ENCODE measurements at places on chromosomes 3 and 15.

GRCh38 chr15:86411916-86412315, 332.2 kb downstream of the AGBL1 start:
- no peak for DNase-seq

GRCh38 chr3:128727996-128728395, 2.0 kb downstream of the RAB7A start:
- DNase-seq = peak; percentile 30

GRCh38 chr3:121985846-121986245, 36.2 kb downstream of the ILDR1 start:
- DNase-seq = no peak

- DNase-seq = no peak
Observed at GRCh38 chr3:61257148-61257547, 5.9 kb upstream of the FHIT start.

DNA sequence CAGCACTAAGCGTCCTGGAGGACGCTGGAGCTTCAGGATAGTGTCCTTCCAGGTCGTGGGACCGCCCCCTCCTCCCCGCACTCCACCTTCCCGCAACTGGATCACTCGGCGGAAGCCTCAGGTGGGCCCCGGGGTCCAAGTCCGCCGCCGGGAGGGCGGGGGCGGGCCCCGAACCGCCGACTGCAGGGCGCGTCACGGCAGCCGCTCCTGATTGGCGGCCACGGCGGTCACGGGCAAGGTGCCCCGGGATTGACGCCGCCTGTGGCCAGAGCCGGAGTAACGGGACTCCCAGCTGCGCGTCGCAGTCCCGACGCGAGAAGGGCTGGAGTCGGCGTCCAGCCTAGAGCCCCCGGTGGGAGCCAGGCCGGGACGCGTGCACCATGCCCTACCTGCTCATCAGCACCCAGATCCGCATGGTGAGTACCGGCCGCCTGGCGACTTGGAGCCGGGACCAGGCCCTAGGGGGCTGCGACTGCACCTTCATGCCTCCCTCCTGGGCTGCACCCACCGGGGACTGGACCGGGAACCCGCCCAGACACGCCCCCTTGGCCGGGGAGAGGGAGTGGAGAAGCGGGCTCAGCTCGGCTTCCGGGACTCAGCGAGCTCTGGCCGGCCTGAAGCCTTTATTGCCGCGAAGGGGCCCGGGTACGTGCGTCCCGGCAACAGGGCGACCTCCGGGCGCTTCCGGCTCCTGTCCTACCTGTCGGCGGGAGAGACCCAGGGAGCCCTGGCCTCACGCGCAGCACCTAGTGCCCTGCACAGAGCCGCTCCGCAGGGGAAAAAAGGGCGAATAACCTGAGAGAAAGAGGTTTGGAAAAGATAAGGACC, at the start of gene GCHFR:
Gene GCHFR, plus strand, starts transcription at position 268 of the 828 bp plus-strand sequence. Its CDS starts 113 bp downstream, at position 381.
- peak; percentile 54 for DNase-seq

DNA sequence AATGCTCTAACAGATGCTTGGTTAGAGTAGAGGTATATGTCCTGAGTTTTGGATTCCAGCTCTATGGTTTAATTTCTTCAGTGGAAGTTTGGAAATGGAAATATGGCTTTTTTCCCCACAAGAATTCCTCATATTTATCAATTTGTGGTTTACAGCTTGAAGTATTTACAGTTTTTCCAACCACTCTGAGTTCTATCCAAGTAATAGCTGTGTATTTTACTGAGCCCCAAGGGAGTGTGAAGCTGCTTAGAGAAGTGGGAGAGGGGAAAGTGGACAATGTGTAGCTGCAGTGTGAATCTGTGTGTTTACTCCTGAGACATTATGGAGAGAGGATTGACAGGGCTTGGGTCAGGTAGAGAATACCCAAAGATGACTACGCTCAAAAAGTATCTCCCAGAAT, 54.5 kb downstream of the NEK11 start:
- peak; percentile 12 for DNase-seq

DNA sequence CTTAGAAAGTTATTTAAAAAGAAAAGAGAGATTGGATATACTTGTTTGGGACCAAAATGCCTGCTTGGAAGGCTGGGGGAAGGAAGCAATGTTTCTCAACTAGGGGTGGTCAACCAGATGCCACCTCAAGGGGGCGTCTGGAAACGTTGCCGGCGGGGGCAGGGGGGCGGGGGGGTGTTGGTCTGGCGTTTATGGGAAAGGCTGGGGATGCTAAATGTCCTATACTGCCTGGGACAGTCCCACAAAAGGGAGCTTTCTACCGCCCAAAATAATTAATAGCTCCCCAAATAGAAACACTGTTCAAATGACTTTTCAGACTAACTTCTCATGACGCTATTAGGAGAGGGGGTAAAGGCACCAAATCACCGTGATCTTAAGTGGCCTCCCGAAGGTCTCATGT, 2.2 kb downstream of the POLG start:
- peak; percentile 28 for DNase-seq

- peak; percentile 74 for DNase-seq
Observed at GRCh38 chr3:89113893-89114840, 6.7 kb downstream of the EPHA3 start.

GRCh38 chr15:89851673-89852341, 37.2 kb upstream of the ANPEP start:
- DNase-seq = peak; percentile 43

- peak; percentile 62 for DNase-seq
Observed at GRCh38 chr15:28086175-28086703, 12.9 kb downstream of the OCA2 start.

DNA sequence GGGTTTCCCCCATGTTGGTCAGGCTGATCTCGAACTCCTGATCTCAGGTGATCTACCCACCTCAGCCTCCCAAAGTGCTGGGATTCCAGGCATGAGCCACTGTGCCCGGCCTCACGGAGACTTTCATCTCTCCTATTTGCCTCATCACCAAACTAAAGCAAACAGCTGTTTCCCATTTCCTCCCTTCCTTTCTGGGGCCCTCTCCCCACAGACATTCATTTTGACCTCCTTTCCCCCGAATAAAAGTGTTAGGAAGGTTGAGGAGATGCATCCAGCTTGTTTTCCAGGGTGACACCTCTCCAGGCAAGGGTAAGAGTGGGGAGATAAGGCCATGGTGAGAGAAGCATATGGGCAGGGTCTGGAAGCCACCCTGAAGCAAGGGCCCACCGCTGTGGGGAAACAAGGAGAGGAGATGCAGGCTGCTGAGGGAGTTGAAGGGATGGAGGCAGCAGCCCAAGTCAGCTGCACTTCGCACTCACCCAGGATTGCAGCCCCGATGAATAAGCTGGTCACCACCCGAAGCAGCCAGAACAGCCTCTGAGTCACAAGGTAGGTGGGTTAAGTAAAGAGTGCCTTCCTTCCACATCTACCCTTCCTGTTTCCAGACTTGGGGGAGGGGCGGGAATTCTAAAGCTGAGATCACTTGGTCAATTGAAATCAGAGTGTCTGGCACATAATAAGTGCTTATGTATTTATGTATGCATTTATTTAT, 7.7 kb downstream of the DUOXA2 start:
- peak; percentile 70 for DNase-seq

DNA sequence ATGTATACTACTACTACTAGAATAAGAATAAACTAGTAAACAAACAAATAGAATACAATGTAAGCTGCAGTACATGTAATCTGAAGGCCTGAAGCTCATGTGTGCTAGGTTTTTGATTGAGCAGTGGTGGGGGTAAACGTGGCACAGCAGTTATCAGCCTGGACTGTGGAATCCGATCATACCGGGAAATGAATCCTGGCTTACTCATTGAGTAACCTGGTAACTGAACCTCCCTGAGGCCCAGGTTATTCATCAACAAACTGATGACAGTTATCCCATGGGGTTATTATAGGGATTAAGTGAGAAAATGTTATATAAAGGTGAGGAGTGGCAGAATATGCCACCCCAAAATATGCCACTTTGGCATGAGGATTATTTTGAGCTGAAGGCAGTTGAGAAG, 339.1 kb downstream of the FHIT start:
- DNase-seq = no peak

GRCh38 chr15:68699124-68699880, 120.5 kb downstream of the CORO2B start:
- DNase-seq = no peak

DNA sequence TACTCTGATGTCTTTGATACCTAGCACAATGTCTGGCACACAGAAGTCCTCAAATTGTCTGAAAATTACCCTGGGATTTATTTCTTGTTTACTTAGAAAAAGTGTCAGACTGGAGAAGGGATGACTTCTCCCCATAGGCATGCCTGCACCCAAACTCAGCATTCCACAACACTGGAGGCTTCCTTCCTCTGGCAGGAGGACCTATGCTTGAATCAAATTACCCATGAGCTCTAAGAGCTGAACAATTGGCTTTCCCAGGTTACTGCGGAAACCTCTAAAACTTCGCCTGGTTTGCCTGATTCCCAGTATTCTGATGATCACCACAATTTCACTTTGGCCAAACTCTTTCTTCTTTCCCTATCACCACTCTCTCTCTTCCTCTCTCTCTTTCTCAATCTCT, 217.4 kb downstream of the DIPK2A start:
- DNase-seq = peak; percentile 31

- DNase-seq = peak; percentile 32
Observed at GRCh38 chr3:48088056-48088748, 72.0 kb upstream of the MAP4 start.

GRCh38 chr3:72829701-72830100, 18.5 kb downstream of the SHQ1 start:
- no peak for DNase-seq

- DNase-seq = no peak
Observed at GRCh38 chr3:9130345-9131305, 118.8 kb downstream of the SRGAP3 start.

DNA sequence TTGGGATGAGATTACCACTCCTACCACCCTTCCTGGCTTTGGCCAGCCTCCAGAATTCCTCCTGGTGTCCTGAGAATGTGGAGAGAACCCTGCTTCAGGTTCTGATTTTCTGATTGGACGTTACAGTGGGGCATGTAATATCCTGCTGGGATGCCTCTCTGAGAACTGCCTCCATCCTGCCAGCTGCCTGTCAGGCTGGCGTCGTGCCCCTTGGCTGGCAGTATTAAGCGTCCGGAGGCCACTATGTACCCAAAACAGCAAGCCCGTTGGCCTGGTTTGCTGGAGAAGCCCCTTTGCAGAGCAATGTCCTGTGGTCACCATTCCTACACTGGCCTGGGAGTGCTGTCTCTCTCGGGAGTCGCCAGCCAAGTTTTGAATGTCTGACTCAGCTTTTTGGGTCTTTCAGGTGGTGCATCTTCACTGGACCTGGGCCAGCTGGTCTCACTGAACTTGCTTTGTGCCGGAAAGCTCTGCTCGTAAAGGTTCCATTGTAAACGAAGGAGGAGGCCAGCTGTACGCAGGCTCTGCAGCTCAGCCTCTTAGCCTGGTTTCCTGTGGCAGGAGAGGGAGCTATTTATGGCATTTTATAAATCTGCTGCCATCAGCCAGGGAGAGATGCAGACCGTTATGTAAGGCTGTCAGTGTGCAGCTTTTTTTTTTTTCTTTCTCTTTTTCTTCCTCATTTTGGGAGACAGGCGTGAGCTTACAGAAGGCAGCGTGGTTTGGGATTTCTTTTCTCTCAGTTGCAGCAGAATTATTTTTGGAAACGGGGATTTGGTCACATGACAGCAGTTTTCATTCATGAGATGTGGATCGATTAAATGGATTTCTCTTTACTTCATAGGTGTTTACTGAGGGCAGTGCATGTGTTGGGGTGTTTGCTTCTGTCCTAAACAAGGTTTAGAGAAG, 19.0 kb upstream of the TRAK1 start:
- DNase-seq = peak; percentile 80

GRCh38 chr3:114308830-114309229, 15.0 kb downstream of the TIGIT start:
- no peak for DNase-seq

- no peak for DNase-seq
Observed at GRCh38 chr15:83115410-83115809, 8.0 kb downstream of the TM6SF1 start.

DNA sequence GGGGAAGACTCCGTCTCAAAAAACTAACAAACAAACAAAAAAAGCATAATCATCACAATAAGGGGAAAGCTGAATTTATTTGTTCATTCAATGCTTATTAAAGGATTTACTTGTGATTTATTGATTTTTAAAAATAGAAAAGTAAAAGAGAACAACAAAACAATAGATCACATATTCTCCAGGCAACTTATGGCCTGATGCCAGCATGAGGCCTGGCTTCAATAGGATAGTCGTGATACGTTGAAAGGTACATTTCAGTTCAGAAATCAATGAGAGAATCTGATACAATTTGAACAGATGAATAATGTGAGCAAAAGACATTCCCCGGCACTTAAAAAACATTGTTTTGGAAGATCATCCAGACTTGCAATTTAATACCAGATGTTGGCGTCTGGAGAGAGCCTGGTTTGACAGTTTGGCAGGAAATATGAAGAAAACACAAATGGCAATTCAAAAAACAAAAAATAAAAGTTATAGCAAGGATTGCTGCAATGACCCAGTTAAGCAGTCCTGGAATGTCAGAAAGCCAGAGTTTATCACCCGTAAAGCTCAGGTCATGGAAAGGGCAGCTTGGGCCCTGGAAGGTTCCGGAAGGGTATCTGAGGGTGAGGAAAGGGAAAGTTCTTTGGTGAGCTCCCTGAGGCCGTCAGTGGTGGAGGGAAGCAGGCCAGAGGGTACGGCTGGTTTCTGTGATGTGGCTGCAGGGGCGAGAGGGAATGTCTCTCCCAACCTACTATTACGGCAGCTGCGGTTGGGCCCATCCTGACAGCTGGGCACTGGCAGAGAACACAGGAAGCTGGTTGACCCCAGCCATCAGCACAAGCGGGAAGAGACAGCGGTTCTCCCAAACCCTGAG, 230.2 kb upstream of the HES1 start:
- no peak for DNase-seq

DNA sequence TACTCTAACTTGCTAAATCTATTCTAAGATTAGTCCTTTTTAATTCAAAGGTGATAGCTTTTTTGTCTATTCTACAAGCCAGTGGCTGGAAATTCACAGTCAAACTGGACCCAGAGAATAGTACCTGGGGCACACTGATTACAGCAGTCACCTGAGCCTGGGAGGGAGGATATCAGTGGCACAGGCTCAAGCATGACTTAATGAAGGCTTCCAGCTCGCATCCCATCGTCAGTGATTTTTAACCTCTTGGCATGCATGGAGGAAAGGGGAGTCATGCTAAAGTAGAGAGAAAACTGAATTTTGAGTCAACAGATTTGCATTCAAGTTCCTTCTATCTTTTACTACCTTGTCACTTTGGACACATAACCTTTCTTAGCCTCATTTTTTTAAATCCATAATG, 24.8 kb downstream of the GOLIM4 start:
- no peak for DNase-seq

DNA sequence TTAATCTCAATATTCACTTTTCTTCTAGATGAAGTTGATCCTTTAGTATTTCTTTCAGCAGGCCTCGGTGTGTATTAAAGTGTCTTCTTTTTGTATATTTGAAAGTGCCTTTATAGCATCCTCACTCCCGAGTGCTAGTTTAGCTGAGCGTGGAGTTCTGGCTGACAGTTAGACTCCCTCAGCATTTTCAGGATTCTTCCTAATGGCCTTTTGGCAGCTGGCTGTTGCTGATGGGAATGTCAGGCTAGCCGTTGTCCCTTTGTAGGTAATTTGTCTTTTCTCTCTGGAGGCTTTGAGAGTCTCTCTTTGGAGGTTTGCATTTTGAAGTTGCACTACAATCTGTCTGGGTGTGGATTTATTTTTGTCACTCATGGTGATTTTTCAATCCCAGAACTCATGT, 94.4 kb downstream of the SRGAP3 start:
- no peak for DNase-seq
